ENCODE measurements at places on chromosomes 7 and 10. TPM values are rescaled to one million over a fixed set of nuclear protein-coding genes. Genes with fewer than 3 reads are reported as not detected.

Gene CCAR1
- total RNA-seq: 21.7 TPM

Gene ELN
- 4.2 TPM for total RNA-seq

Gene PLAU
- total RNA-seq: 143 TPM

Gene DUSP5
- total RNA-seq: 2.9 TPM

Gene LRRC4
- 0.46 TPM for total RNA-seq

Gene KAZALD1
- total RNA-seq: 18.2 TPM

Gene CDHR3
- total RNA-seq: 3.8 TPM

Gene TAS2R4
- total RNA-seq: 0.92 TPM

Gene VOPP1
- total RNA-seq: 68.7 TPM

Gene ALOX5
- not detected for total RNA-seq

Gene DNAJB6
- 66.4 TPM for total RNA-seq

Gene MKI67
- 0.74 TPM for total RNA-seq

Gene UNC5B
- total RNA-seq: 22.0 TPM

Gene ACSM6
- total RNA-seq: not detected

Gene FBXL13
- 2.3 TPM for total RNA-seq

Gene CYP2C19
- total RNA-seq: not detected

Gene FAM180A
- total RNA-seq: 5.5 TPM
